ENCODE measurements at places on chromosomes 3 and 15.

DNA sequence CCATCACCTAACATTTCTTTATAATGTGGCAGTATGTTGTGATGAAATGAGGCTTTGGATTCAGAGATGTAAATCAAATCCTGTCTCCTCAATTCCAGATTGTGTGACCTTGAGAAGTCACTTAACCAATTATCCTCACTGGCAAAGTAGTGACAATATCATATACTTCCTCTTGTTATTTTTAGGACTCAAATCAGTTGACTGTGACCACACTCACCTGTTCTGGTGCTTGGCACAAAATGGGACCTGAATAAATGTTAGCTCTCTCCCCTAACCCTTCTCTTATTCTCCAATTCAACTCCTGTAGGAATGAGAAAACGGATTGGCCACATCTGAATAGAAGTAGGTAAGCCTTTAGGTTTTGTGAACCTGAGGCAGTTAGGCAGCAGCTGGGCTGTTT, 42.1 kb downstream of the IQCH start:
- no peak for DNase-seq

DNA sequence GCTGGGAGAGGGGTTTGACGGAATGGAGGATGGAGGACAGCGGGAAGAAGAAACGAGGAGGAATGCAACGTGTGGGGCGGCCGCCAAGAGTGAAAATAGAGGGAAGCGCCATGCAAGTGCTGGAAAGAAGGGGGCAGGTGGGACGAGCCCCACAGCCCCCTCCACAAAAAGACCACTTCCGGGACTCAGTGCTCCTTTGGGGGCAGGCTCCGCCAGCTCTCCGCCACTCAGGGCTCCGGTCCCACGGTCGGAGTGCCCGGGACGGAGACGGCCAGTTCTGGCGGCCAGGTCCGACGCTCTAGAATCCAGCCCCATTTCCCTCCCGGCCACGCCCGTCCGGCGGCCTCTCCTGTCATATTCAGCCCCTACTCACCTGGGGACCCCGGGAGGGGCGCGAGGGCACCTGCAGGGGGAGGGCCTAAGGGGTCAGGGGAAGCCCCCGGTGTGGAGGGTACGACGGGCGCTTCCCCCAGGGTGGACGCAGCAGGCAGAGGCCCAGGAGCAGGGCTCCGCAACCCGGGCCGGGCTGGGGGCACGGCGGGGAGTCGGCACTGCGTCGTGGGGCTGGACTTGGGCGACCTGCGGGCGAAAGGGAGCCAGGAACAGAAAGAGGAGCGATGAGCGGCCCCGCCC, 25.5 kb upstream of the CSPG4 start:
- DNase-seq = no peak

DNA sequence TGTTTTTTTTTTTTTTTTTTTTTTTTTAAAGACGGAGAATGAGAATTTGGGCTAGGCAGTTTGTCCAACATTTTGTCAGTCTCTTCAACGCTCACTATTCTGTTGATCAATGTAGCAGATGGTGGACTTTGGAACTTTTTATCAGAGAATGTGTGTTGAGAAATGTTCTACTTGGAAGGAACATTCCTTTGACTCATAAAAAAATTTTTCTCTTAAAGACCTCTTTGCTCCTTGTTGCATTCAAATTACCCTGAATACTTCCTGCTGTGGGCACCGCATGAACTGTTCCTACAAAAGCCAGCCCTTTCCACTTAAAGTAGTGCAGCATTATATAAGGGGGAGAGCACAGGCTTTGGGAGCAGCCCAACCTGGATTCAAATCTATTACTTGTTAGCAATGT, 182.9 kb downstream of the AKAP13 start:
- no peak for DNase-seq

DNA sequence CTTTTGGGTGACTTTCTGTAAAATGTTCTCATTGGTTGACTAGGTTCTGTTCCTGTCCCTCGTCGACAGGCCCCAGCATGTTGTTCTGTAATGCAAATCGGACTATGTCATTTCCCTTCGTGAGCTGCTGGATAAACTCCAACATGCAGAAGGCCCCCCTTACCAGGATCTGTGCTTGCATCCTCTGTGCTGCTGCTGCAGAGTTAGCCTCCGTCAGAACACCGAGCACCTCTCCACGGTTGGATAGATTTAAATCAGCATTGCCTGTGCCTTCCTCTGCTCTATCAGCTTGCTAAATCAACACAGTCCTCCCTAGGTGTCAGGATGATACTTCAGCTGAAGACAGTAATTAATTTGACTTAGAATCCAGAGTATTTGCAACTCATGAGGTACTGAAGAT, 12.7 kb upstream of the MINDY4B start:
- DNase-seq = no peak

DNA sequence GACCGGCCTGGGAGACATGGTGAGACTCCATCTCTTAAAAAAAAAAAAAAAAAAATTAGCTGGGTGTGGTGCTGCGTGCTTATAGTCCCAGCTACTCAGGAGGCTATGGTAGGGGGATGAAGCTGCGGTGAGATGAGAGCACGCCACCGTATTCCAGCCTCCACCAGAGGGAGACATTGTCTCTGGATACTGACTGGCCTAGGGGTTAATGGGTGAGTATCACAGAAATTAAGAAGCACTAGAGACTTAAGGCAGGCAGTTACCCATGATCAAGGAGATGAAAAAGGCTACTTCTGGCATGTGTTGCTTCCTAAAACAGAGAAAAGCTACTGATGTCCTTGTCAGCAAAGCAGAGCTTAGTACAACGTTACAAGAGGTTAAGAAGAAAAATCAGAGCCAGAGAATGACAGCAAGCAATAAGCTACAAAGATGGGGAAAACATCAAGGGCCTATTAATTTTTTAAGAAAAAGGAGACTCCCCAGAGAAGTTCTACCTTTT, 8.6 kb downstream of the TFRC start:
- peak; percentile 26 for DNase-seq
